ENCODE measurements at places on chromosomes 16 and 17.

- no peak for DNase-seq
Observed at GRCh38 chr17:81096741-81097133, 61.8 kb downstream of the BAIAP2 start.

DNA sequence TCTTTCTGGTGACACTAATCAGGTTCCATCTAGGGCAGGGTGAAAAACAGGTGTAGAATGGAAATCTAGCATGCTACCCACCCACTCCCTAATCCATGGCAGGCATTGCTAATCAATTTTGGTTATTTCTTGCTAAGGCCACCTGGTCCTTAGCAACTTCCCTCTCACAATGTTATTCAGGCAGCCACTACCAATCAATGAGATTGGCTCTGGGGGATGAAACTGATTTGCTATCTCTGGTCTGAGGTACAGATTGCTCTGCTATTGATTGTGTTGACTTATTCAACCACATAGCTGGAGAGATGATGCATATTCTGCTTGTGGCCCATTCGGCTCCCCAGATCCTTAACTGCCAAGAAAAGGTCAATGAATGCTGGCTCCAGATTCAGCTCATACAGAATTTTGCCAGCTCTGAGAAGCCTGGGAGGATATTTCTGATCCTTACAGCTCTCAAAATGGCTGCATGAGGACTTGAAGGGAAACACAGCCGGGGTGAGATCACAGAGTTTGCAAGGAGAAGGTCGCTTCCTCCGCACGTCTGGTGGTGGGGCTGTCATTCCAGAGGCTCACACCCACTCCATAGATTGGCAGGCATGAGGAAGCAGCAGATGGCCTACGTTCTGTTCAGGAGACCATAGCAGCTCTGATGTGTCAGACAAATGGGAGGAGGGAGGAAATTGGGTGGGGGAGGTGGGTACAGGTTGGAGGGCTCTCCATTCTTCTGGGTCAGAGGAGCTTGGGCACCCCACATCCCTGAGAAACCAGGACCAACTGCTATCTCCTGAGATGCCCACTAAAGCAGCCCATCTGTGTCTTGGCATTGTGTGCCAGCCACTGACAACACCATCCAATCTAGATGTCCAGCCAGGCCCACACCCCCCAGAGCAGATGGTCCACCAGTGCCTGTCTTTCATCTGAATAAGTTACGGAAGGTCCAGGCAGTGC lies 22.3 kb downstream of the SEZ6 start:
- DNase-seq, result no peak

DNA sequence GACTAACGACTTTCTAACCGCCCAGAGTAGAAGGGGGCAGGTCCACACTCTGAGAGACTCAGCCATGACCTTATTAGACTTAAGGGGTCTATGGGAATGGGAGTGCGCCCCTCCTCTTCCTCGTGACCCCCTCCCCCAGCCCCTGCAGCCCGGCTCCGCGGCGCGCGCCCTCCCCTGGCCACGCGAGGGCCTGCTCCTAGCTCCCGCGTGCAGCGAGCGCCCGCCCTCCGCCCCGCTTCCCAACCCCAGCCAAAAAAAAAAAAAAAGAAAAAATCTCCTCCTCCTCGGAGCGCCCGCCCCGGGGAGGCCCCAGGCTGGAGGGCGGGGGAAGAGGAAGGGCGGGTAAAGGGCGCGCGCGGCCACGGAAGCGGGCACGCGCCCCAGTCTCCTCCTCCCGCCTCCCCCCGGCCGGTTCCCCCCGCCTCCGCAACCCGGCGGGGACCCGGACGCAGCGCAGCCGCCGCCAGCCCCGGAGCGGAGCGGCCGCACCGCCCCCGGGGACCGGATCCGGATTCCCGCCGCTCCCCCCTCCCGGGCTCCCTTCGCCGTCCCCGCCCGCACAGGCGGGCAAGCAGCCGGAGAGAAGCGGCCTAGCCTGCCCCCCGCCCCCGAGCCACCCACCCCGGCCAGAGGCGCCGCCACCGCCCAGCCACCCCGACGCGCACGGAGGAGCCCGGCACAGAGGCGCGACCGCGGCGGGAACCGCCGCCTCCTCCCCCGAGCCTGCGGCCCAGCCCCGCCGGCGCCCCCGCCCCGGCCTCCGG lies 949 bp downstream of the UBTF start:
- peak; percentile 81 for DNase-seq

GRCh38 chr16:25264597-25264996 lies 7.0 kb upstream of the ZKSCAN2 start:
- DNase-seq, result no peak

- no peak for DNase-seq
Observed at GRCh38 chr16:55189224-55189623, 134.8 kb upstream of the IRX6 start.

Data from fibroblast of the conjunctiva (primary cell).